ENCODE measurements at places on chromosomes 2 and 18.

GRCh38 chr2:5720426-5720825 is 28.2 kb downstream of the SOX11 start:
- DNase-seq = no peak

GRCh38 chr2:128358941-128359731 is 40.5 kb upstream of the HS6ST1 start:
- no peak for DNase-seq

DNA sequence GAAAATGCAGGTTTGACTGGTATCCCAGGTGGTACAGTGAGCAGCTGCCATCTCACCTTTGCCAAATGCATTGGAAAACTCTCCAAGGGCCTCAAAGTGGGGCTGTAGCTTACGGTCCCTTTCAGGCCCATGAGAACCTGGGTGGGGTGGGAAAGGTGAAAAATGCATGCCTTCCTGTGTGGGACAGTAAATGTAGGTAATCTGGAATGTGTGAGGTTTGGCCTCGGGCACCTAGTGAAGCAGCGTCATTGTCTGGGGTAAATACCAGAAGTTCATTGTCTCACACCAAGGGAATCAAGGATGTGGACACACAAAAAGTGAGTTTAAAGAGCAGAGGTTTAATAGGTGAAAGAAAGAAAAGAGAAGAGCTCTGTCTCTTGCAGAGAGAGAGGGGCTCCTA is 36.6 kb downstream of the TIMM21 start:
- no peak for DNase-seq

- no peak for DNase-seq
Measured at GRCh38 chr18:37445368-37445767, 120.2 kb downstream of the CELF4 start.

- DNase-seq = peak; percentile 73
Measured at GRCh38 chr2:25373269-25373981, 31.7 kb upstream of the DNMT3A start.

DNA sequence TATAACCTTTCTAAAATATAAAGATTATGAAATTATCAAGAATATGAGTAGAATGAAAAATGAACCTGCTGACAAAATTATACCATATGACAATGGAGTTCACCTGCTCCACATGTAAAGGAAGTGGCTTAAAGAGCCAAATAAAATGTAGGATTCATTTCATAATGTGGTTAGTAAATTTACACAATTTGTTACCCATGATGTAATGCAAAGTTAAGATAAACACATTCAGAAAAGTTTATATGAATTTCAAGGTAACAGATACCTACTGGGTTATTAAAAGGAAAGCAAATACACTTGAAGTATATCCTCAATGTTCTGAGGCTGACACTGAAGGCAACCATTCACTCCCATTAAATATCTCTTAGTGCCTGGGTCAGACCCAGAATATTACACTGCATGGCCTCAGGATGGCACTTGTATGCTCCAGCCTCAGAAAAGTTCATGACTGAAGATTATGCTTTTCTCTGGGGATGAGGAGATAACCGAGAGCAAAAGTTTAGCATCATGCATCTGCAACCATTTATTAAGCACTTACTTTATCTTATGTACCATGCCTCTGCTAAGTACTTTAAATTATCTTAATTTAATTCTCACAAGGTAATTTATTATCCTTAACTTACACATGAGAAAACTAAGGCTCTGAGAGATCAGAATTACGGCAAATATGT is 6.2 kb downstream of the STRN start:
- DNase-seq = no peak

GRCh38 chr2:238290091-238290509 is 1.7 kb upstream of the PER2 start:
- DNase-seq = no peak

DNA sequence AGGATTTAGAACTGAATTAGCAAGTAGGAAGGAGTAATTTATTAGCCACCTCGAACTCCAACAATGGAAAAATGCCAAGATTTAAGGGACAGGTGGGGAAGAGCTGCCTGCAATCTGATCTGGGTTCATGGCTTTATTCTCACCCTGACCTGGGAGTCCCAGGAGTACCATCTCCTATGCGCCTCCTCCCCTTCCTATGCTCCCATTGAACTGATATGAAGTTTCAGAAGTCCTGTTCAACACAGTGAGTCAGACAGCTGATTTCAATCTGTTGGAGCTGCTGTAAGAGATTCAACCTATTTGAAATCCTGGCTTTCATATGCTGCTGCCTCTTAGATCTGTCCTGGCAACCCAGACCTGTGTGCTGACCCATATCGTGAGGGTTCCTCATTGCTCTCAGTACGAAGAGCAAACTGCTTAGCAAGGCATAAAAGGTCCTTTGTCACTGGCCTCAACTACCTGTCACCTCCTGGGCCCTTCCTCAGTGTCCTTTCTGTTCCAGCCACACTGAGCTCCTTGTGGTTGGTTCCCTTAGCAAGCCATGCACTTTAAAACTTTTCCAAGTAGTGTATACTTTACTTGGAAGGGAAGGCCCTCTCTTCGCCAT is 15.9 kb upstream of the CD28 start:
- DNase-seq = no peak

DNA sequence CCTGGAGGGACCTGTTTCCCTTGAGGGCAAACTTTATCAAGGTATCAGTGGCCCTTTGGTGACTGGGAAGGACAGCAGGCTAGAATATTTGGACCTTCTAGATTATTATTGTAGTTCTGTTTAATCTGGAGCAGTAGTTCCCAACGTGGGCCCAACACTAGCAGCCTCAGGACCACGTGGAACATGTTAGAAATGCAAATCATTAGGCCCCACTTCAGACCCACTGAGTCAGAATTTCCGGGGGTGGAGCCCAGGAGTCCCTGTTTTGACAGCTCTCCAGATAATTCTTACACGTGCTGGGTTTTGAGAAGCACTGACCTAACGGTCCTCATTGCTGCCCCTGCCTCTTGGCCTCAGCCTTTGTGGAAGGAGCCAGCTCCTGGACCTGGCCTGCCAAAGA is 25.5 kb upstream of the DYNC2LI1 start:
- no peak for DNase-seq

All from right lobe of liver (tissue), 6 donors.